Panc1 (cell line): ENCODE measurements at places on chromosomes 2 and 18.
A peak's percentile ranks its signal among the peaks of the same experiment; 100 is the strongest.

- no peak for DNase-seq
- H3K27ac ChIP-seq = no peak overlapping the region
- H3K4me3 ChIP-seq = no peak overlapping the region
- peaks cover 51% of the 10 kb centered on the region for H3K4me1 ChIP-seq
- no peaks in the 10 kb centered on the region for H3K36me3 ChIP-seq
These were observed 6.6 kb downstream of the SH3RF3 start for GRCh38 chr2:109135359-109136197.

- no peak overlapping the region for H3K27ac ChIP-seq
- H3K27me3 ChIP-seq = peaks cover 23% of the 10 kb centered on the region
- peak overlapping the region; percentile 19; the same call in 1 of the 2 replicates for H3K4me3 ChIP-seq
- H3K36me3 ChIP-seq = no peaks in the 10 kb centered on the region
These were observed 773 bp downstream of the CMPK2 start for GRCh38 chr2:6864923-6865345.

GRCh38 chr2:96860065-96861029 lies 2.5 kb upstream of the ANKRD39 start:
- H3K36me3 ChIP-seq = peaks cover 9% of the 10 kb centered on the region; the same call in 1 of the 2 replicates
- peaks cover 15% of the 10 kb centered on the region for H3K4me1 ChIP-seq
- no peaks in the 10 kb centered on the region for H3K27me3 ChIP-seq
- no peak overlapping the region for H3K27ac ChIP-seq

- H3K36me3 ChIP-seq = peaks cover 19% of the 10 kb centered on the region
- H3K27ac ChIP-seq = no peak overlapping the region
- no peak overlapping the region for H3K4me3 ChIP-seq
These were observed 29.0 kb downstream of the PSME4 start for GRCh38 chr2:53941749-53942148.

DNA sequence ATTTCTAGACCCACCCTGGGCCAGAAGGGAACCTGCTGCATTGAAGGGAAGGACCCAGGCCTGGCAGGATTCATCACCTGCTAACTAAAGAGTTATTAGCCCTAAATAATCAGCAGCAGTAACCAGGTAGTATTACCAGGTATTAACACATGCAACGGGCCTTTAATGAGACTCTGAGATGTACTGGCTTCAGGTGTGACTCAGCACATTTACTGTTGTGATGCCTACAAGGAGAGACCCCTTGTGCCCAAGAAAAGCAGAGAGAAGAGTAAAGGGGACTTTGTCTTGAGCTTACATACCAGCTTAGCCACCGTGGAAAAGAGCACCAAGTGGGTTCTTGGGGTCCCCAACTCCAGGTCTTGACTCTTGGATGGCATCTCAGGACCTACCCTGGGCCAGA lies 243.1 kb upstream of the SLC39A10 start:
- no peaks in the 10 kb centered on the region for H3K4me1 ChIP-seq
- no peak overlapping the region for H3K4me3 ChIP-seq
- H3K27ac ChIP-seq = no peak overlapping the region
- no peak for DNase-seq
- H3K36me3 ChIP-seq = no peaks in the 10 kb centered on the region

DNA sequence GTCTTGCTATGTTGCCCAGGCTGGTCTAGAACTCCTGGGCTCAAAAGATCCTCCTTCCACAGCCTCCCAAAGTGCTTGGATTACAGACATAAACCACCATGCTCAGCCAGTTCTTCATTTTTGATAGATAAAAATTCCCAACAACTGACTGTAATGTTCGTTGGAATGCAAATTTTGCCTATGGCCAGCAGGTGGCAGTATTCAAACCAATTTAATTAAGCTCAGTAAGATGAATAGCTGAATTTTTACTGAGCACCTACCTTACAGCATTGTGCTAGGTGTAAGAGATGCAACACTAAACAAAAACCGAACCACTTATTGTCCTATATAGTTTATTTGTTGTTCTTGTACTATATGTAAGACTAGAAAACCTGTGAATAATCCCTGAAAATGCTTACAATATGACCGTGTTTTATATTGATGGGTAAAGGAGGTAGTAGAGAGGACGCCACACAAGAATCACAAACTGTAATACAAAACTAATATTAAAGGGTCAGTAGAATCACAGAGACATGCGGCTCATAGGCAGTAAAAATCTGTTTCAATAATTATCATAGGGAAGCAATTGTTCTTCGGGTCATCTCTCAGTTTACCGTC lies 8.2 kb upstream of the TMEM182 start:
- no peaks in the 10 kb centered on the region for H3K27me3 ChIP-seq
- DNase-seq = peak; percentile 35
- H3K27ac ChIP-seq = no peak overlapping the region
- no peaks in the 10 kb centered on the region for H3K36me3 ChIP-seq
- H3K4me3 ChIP-seq = no peak overlapping the region

GRCh38 chr2:177784745-177785067 lies 287.9 kb downstream of the PDE11A start:
- no peak overlapping the region for H3K27ac ChIP-seq
- DNase-seq = no peak
- H3K4me1 ChIP-seq = no peaks in the 10 kb centered on the region
- no peaks in the 10 kb centered on the region for H3K36me3 ChIP-seq
- H3K4me3 ChIP-seq = no peak overlapping the region

DNA sequence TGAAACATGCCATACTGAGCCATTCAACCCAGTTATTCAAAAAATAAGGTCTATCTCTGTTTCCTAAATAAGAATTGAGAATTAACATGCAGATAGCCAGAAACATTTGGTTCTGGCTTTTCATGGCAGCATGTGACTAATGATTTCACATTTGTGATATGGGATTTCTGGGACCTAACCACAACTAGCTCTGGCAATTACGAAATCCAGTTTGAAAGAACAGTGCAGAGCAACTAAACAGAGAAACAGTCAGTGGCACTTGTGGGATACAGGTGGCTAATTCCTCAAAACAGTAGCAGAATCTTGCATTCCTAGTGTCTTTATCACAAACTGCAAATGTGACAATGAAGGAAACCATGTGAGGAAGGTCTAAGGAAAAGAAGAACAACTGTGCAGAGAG lies 637.8 kb upstream of the CHAC2 start:
- H3K36me3 ChIP-seq = no peaks in the 10 kb centered on the region
- no peak overlapping the region for H3K4me3 ChIP-seq
- H3K27me3 ChIP-seq = no peaks in the 10 kb centered on the region
- H3K4me1 ChIP-seq = no peaks in the 10 kb centered on the region
- H3K27ac ChIP-seq = no peak overlapping the region

GRCh38 chr2:84894758-84895520 lies 10.5 kb upstream of the TMSB10 start:
- DNase-seq = no peak
- no peaks in the 10 kb centered on the region for H3K36me3 ChIP-seq
- H3K27me3 ChIP-seq = no peaks in the 10 kb centered on the region
- no peak overlapping the region for H3K4me3 ChIP-seq

DNA sequence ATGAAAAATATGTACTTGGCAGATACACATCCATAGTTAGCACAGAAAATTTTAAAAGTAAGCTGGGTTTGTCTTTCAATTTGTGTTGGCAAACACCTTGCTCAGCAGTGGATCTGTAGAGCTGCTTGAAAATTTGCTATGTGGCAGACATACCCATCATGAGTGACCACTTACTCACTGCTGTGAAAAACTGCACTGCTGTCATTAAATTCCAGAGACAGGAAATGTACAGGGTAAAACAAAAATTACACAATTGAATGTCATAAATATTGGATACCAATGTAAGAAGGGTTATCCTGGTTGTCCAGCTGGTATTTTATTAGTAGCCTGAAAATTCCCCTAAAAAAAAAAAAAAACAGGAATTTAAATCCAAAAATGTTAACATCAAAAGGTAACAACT lies 24.5 kb downstream of the NIF3L1 start:
- no peaks in the 10 kb centered on the region for H3K27me3 ChIP-seq
- H3K4me1 ChIP-seq = no peaks in the 10 kb centered on the region

GRCh38 chr2:68018727-68019126 lies 44.1 kb downstream of the C1D start:
- no peaks in the 10 kb centered on the region for H3K4me1 ChIP-seq
- no peaks in the 10 kb centered on the region for H3K27me3 ChIP-seq
- no peaks in the 10 kb centered on the region for H3K36me3 ChIP-seq
- H3K4me3 ChIP-seq = no peak overlapping the region
- H3K27ac ChIP-seq = no peak overlapping the region
- DNase-seq = no peak

DNA sequence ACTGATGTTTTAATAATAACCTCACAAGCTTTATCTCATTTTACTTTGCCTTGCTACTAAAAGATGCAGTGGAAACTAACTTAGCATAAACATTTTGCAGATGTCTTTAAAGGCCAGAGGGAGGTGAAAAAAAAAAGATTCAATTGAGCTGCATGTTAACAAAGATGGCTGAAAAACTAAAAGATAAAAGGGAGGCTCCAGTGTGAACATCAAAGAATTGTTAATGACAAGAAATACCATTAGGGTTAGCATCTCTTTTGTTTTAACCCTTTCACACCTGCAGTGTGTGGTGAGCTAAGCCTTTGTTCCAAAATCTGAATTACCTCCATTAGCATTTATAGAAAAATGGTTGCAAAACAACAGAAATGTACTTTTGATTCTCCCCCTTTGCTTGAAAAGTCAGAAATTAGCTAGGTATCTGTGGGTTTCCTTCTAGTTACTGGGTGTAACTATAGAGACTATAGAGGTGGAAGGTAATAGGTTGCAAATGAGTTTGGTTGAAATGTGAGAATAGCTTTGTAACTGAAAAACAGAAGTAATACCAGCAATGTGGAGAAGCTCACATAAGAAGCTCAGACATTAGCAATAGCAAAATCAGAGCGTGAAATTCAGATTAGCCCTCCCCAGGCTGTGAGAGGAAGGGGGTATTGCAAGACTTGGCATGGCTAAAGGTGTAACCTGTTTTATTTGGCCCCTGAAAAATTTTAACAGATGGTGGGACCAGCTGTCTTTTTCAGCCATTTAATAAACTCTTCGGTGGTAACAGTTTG lies 34.8 kb upstream of the SP5 start:
- H3K4me1 ChIP-seq = no peaks in the 10 kb centered on the region
- no peak for DNase-seq
- H3K27me3 ChIP-seq = no peaks in the 10 kb centered on the region
- no peak overlapping the region for H3K4me3 ChIP-seq

DNA sequence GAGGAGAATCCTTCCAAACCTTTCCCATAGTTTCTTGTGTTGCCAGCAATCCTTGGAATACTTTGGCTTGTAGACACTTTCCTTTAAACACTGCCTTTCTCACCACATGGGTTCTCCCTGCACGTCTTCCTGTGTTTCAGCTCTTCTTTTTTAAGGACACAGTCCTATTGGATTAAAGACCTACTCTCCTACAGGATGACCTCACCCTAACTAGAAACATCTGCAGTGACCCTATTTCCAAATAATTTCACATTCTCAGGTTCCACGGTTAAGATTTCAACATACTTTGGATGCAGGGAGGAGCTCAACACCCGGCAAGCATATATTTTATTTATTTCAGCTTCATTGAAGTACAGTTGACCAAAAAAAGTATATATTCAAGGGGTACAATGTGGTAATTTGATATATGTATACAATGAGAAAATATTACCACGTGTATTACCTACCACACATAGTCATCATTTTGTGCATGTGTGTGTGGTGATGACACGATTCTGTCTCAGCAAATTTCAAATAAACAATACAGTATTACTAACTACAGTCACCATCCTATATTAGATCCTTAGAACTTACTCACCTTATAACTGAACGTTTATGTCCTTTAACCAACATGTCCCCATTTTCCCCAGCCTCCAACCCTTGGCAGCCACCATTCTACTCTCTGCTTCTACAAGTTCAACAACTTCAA lies 745.0 kb downstream of the CBLN2 start:
- no peaks in the 10 kb centered on the region for H3K36me3 ChIP-seq
- no peaks in the 10 kb centered on the region for H3K27me3 ChIP-seq
- no peaks in the 10 kb centered on the region for H3K4me1 ChIP-seq
- H3K4me3 ChIP-seq = no peak overlapping the region

DNA sequence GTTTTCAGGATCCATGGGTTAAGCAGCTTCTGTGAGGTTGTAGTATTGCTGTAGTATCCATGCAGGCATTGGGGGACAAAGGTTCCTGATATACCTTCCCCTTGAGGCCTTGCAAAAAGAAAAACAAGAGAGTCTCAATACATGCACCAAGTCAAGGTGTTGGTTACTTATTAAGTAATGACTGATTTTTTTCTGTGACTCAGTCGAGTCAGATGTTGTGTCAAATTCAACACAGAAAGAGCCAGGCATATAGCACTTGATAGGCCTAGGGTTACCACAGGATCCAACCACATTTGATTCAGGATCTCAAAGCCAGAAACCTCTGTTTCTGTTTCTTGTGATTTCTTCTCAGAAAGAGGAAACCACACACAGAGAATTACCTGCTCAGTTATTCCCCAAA lies 24.9 kb upstream of the CD8A start:
- no peaks in the 10 kb centered on the region for H3K36me3 ChIP-seq
- no peak for DNase-seq
- H3K4me3 ChIP-seq = no peak overlapping the region
- no peaks in the 10 kb centered on the region for H3K4me1 ChIP-seq

GRCh38 chr2:195535911-195536522 lies 121.0 kb upstream of the SLC39A10 start:
- H3K27ac ChIP-seq = no peak overlapping the region
- no peak for DNase-seq
- no peaks in the 10 kb centered on the region for H3K27me3 ChIP-seq
- no peak overlapping the region for H3K4me3 ChIP-seq

GRCh38 chr2:85588236-85588635 lies 4.0 kb downstream of the VAMP5 start:
- H3K27me3 ChIP-seq = no peaks in the 10 kb centered on the region
- DNase-seq = no peak
- H3K36me3 ChIP-seq = no peaks in the 10 kb centered on the region
- peaks cover 22% of the 10 kb centered on the region for H3K4me1 ChIP-seq

DNA sequence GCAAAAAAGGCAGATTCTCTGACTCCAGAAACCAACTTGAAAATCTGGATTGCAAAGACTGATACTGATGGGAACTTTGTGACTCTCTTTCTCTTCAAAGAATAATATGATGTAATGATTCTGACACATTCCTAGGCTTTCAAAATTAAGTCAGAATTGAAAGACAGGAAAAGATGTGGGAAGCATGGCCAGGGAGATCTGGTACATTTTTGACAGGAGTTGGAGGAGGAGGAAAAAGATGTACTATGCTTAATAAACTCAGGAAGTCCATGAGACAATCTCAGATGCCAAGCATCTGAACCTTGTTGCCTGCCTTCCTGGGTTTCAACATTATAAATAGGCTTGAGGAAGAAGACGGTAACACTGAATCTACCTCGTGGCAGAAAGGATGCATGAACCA lies 34.2 kb downstream of the KLF7 start:
- no peak overlapping the region for H3K4me3 ChIP-seq
- peaks cover 9% of the 10 kb centered on the region; the same call in 1 of the 2 replicates for H3K4me1 ChIP-seq
- no peaks in the 10 kb centered on the region for H3K36me3 ChIP-seq
- no peak for DNase-seq
- no peak overlapping the region for H3K27ac ChIP-seq
- H3K27me3 ChIP-seq = no peaks in the 10 kb centered on the region

- H3K36me3 ChIP-seq = peaks cover 2% of the 10 kb centered on the region; the same call in 1 of the 2 replicates
- H3K4me1 ChIP-seq = peaks cover 16% of the 10 kb centered on the region
- H3K27me3 ChIP-seq = no peaks in the 10 kb centered on the region
- DNase-seq = no peak
These were observed 479 bp downstream of the RAB11FIP5 start for GRCh38 chr2:73112026-73112912.

- no peaks in the 10 kb centered on the region; the same call in 1 of the 2 replicates for H3K36me3 ChIP-seq
- no peaks in the 10 kb centered on the region for H3K27me3 ChIP-seq
- peaks cover 34% of the 10 kb centered on the region for H3K4me1 ChIP-seq
- peak overlapping the region; percentile 96 for H3K27ac ChIP-seq
These were observed 180.2 kb downstream of the SOCS6 start for GRCh38 chr18:70468861-70469547.

GRCh38 chr2:225543626-225544025 lies 144.1 kb downstream of the NYAP2 start:
- no peak overlapping the region for H3K27ac ChIP-seq
- DNase-seq = no peak
- H3K4me3 ChIP-seq = no peak overlapping the region
- H3K36me3 ChIP-seq = no peaks in the 10 kb centered on the region
- H3K27me3 ChIP-seq = no peaks in the 10 kb centered on the region
